ENCODE measurements at places on chromosomes 1 and 21.

- no peak for DNase-seq
Measured at GRCh38 chr1:168430321-168430720, 113.5 kb downstream of the XCL2 start.

- DNase-seq, result no peak
Measured at GRCh38 chr1:57866998-57867397, 443.1 kb upstream of the DAB1 start.

- DNase-seq, result peak; percentile 22
Measured at GRCh38 chr21:41973861-41974751, 20.3 kb upstream of the C2CD2 start.

GRCh38 chr1:231241750-231242149, 738 bp downstream of the GNPAT start:
- peak; percentile 1 for DNase-seq

DNA sequence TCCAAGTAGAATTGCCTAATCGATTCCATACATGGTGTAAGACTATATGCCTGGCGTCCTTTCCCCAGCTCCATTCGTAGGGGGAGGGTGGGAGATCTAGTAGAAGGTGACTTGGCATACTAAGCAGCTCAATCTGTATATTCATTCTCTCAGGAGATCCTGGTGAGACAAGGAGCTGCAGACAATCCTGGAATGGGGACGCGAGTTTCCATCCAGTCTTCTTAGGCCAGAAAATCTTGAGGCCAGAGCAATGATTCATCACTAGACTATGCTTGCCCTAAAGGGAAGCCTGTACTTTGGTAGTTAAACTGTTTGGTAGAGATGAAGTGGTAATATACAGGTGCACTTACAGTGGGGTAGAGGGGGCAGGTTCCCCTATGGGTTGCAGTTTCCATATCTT, 468.7 kb downstream of the ADGRL2 start:
- no peak for DNase-seq
